SK-N-SH treated with all-trans-retinoic acid at 6 μM for 48 hours (cell line): ENCODE measurements at places on chromosomes 1 and 21.
A peak's percentile ranks its signal among the peaks of the same experiment; 100 is the strongest.

GRCh38 chr21:43574741-43575472 is 84.4 kb downstream of the HSF2BP start:
- ATAC-seq, result no peak

DNA sequence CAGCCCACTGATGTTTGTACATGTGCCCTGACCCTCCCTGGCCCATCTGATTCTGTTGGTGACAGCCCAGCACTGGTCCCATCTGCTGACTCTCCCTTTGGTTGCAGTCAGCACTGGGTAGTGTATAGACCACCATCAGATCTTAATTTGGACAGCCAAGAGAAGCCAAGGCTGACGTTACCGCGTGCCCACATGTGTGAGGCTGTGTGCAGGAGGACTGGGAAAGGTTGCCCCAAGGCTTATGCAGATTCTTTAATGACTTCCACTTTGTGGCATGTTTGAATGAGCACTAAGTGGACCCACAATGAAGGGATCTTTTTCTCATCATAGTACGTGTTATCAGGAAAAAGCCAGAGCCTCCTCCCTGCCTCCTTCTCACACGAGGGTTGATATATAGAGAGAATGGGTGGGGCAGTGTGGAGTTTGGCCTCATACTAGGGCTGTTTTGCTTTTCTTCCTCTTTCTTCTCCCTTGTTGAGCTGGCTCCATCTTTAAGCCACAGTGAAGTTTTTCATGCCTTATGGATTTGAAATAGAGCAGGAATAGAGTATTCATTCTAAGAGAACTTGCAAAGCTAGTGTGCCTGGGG is 93.5 kb downstream of the NAV1 start:
- no peak for ATAC-seq

DNA sequence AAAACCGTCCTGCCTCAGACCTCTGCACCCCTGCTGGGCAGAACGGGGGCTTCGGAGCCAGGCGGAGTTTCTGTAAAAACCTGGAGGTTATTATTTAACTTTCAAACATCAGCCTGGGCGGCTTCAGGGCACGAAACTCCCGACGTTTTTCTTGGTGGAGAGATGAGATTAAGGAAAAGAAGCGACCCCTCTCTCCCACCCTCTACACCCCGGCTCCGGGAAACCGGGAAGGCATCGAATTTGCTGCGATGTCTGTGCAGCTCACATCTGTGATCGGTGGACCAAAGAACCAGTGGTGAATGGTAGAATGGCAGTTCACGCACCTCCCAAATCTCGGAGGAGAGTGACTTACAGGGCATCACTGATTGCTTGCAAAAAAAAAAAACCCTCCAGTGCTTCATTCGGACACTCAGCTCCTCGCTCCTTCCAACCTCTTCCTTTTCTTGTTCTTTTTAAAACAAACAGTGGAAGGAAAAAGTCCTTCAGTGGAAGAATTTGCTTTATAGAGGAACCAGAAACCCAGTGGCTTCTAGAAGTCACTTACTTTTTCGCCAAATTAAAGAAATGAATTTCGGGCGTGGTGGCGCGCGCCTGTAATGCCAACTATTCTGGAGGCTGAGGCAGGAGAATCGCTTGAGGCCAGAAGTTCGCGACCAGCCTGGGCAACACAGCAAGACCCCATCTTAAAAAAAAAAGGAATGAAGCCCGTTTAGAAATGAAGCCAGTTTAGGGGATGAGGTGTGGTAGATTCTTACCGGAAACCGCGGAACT is 884 bp downstream of the PHACTR4 start:
- ATAC-seq, result peak; percentile 51

DNA sequence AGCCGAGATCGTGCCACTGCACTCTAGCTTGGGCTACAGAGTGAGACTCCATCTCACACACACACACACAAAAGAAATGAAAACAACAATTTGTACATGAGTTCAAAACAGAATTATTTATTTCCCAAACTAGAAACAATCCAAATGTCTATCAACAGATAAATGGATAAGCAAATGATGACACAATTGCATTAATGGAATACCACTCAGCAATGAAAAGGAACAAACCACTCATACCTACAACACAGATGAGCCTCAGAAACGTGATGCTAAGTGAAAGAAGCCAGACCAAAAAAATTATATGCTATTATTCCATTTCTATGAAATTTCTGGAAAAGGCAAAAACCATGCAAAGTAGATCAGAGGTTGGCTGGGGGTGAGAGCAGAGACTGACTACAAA is 2.0 kb upstream of the PGD start:
- no peak for ATAC-seq

GRCh38 chr1:196608390-196609369 is at the start of gene KCNT2:
TSS of gene KCNT2 (minus strand) at chr1:196608440. CDS start at chr1:196608309, 131 bp downstream.
- peak; percentile 91 for ATAC-seq

DNA sequence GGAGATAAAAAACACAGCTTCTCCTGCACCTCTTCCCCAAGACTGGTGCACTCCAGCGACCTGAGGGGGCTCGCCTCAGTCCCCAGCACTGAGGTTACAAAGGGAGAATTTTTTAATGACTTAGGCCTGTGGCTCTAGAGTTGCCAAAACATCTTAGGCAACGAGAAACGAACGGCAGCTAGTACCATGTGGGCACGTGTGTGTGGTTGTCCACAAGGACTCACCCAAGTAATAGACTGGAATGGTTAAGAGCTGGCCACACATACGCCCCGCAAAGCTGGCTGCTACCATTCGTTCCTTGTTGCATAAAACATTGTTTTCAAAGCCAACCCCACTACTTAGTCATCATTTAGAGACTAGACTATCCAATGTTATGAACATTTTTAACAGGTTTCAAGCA is 26.9 kb downstream of the RIPK4 start:
- no peak for ATAC-seq

DNA sequence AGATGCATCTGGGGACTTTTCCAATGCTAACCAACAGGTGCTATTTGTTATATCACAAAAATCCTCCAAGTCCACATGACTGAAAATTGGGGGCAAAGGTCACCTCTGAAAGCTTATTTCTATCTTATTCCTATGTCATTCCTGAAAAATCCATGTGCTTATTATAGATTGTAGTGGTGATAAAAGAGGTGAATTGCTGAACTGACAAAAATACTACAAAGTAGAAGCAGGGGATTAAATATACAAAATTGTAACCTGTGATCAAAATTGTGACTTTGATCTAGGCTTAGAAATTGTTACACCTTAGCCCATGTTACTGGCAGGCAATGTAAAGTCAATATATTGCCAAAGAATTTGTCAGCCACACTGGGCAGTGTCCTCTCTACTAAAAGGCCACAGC is 62.3 kb downstream of the IER5 start:
- no peak for ATAC-seq

- ATAC-seq, result no peak
Measured at GRCh38 chr1:39755965-39756659, 15.0 kb downstream of the OXCT2 start.

GRCh38 chr1:212966616-212967015 is 16.3 kb downstream of the VASH2 start:
- ATAC-seq, result no peak

DNA sequence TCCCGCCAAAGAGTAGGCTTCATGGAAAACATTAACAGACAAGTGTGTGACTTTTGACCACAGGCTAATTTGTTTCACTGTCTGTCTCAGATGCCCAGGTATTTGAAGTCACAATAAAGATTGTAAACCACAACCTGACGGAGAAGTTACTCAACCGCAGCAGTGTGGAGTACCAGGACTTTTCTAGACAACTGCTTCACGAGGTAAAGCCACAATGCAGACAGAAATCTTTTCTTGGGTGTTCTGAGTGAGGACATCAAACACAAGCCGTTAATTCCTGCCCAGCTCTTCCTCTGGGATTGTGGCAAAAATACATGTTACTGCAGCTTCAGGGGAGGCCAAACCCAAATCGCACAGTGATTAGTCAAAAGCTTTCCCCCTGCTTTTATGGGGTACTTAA is 31.0 kb downstream of the UMODL1 start:
- no peak for ATAC-seq

DNA sequence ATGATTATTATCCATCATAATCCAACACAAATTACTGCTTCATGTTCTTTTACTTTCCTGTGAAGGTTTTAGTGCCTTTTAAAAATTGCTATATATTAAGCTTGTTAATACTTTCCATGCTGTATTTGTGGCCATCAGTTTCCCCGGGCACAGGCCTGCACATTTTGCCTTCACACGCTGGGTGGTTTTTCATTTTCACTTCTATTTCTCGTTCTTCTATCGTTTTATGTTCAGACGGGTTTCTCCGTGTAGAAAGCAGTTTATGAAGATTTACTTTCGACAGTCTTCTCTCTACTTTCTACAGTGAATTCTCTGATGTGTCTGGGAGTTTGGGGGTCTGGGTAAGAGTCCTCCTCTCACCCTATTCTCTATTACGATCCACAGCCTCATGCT is 9.5 kb downstream of the RUNX3 start:
- no peak for ATAC-seq

DNA sequence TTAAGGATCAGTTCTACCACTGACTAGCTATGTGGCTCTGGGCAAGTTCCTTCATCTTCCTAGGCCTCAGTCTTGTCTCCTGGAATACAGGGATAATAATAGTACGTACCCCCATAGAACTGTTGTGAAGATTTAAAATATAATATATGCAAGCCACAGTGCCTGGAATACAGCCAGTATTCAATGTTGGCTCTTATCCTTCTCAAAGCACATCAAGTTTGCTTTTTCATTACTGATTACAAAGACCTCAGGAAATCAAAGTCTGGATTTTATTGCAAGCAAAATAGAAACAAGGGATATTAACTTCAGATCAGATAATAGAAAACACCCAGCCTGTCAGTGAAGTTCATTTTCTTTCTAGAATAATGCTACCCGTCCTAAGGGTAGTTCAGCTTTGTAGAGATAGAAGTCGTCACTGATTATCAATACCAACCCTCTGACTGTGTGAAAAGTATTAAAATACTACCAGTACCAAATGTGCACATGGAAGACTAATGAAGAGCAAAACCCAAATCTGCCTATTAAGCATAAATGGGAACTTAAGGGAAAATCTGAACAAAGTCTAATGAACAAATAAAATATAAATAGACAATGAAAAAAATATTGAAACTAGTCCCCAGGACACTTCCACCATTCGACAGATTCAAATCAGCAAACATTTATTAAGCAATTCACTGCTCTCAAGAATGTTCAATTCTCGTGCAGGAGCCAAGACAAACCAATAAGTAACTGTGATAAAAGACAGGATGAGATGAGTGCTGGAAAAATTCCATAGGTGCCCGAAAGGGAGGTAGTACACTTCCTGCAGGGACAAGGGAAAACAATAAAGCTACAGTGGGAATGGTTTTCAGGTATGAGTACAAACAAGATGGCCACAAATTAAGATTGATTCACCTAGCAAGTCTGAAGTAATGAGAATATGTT is 206.2 kb downstream of the SMYD3 start:
- no peak for ATAC-seq

DNA sequence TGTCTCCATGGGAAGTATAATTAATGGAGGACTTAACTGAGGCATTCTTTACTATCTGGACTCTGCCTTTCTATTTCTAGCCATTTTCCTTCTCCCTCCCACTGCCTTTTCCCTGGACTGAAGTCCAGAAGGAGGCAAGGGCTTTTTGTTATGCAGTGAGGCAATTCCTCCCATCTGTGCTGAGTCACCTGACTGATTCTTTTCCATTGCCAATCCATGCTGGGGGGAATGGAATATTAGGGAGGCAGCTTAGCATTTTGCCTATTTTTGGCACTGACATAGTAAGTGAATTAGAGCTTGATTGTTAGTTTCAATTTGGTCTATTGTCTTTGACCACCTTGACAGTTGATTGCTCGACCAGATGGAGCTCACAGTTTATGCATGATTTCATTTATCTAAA is 1000.6 kb upstream of the PRMT6 start:
- ATAC-seq, result no peak

GRCh38 chr1:209845408-209845725 is 17.6 kb downstream of the UTP25 start:
- no peak for ATAC-seq

DNA sequence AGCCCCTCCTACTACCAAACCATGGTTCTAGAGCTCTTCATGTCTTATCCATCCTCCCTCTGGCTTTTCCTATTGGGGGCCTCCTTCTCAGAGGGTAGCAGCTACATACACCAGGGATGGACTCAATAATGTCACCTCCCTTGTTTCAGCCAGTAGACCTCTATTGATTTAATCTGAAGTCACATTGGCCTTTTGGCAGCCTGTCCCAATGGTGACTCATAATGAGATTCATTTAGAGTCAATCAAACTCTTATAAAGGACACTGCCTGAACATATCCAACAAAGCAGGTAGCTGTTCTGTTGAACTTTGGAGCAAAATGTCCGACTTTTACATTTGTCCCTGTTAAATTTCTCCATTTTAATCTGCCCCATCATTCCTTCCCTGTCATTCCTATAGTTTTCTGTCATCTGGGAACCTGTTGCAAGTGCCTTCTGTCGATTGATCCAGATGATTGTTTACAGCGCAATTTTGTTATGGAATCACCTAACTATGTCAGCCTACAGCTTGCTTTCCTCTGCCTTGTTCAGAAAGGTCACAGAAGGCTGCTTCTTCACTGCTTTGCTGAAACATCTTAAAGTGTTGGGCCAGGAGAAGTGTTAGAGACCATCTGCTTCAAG is 105.9 kb downstream of the ETS2 start:
- ATAC-seq, result no peak

GRCh38 chr1:226980122-226980560 is 40.0 kb downstream of the COQ8A start:
- ATAC-seq, result no peak

GRCh38 chr1:59827055-59827643 is 12.4 kb downstream of the HOOK1 start:
- no peak for ATAC-seq

- ATAC-seq, result peak; percentile 70
Measured at GRCh38 chr1:206021626-206022365, 1.9 kb downstream of the CTSE start.

DNA sequence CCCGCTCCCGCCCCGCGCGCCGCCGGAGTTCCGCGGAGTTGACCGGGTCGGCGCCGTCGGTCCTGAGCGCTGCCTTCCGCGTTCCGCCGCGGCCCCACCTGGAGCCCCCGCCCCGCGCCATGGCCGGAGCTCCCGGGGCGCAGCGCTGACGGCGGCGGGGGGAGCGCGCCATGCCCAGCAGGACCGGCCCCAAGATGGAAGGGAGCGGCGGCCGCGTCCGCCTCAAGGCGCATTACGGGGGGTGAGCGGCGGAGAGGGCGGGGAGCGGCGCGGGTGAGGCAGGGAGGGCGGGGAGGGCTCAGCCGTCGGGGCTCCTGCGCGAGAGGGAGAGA is 216 bp downstream of the PRKCZ start:
- peak; percentile 7 for ATAC-seq

DNA sequence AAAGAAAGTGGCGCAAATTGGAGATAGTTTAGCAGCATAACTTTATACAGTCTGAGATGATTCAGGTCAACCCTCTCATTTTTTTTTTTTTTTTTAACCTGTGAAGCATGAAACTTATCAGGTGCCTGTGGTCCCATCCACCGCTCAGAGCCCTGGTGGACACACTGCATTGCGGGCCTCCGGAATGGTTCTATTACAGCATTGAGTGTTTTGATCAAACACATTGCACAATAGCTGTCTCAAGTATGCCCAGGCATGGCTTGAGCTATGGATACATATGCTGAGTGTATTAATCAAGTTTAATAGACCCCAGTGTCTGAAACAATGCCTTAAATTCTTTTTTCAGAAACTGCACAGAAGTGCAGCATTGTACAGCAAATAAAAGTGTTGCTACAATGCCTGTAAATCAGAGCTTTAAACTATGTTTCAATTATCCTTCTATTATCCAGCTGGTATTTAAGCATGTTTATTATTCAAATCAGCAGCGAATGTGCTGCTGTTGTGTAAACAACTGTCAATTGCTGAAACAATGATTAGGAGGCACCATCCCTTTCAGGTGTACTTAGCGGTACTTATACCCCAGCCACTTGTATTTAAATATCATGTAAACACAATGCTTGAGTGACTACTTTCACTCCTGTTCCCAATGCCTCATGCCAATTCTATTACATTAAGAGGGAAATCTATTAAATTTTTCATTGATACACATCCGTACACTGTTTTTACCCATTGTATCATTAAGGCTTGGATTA is 456.6 kb downstream of the RPS6KC1 start:
- ATAC-seq, result no peak
